Activated CD8-positive, alpha-beta memory T cell treated with anti-CD3 and anti-CD28 coated beads, Interleukin-2, amount 10 ng/mL, durations not matched to agents 7 days and 5 days (primary cell): ENCODE measurements at places on chromosomes 6 and 20. TPM values are rescaled to one million over a fixed set of nuclear protein-coding genes. Genes with fewer than 3 reads are reported as not detected.

GRCh38 chr6:167547751-167548150, 222.9 kb downstream of the TTLL2 start:
- DNase-seq, result no peak
- no peaks in the 10 kb centered on the region for H3K4me1 ChIP-seq
- H3K4me3 ChIP-seq, result no peak overlapping the region
- no peaks in the 10 kb centered on the region for H3K36me3 ChIP-seq
- no peak overlapping the region for H3K27ac ChIP-seq
- no peaks in the 10 kb centered on the region for H3K27me3 ChIP-seq

DNA sequence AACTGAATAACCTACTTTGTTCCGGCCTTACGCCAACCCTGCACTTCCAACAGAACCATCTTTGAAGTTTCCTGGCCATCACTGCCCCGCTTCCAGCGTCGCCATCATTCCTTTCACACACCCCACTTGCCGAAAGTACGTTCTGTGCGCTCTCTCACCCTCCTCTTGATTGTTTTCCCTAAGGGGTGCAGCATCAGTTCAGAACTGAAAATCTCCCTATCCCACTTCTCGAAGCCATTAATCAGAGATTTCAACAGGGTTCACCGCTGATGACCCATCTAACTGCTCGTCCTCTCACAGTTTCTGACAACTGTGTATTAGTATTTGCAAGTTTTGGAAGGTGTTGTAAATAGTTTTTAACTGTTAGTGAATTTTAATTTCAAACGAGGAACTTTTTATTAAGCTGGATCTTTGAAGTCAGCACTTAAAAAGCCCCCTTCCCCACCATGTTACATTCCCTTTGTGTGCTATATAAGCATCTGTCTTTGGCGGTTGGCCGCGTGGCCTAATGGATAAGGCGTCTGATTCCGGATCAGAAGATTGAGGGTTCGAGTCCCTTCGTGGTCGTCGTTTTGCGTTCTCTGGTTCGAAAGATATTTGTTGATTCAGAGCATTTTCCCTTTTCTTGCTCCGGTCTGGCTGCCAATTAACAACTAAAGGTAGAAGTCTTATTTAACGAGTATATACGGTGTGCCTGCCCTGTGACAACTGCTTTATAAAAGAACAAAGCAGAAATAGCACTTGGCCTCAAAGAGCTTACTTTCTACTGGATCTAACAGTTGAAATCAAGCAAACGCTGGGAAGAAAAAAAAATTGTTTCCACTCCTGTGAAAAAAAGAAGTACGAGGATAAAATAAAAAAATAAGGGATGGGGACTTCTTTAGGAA, 42.6 kb downstream of the TRIM27 start:
- H3K36me3 ChIP-seq, result peaks cover 8% of the 10 kb centered on the region
- peaks cover 41% of the 10 kb centered on the region for H3K4me1 ChIP-seq
- peaks cover 34% of the 10 kb centered on the region for H3K27me3 ChIP-seq
- H3K4me3 ChIP-seq, result peak overlapping the region; percentile 68

DNA sequence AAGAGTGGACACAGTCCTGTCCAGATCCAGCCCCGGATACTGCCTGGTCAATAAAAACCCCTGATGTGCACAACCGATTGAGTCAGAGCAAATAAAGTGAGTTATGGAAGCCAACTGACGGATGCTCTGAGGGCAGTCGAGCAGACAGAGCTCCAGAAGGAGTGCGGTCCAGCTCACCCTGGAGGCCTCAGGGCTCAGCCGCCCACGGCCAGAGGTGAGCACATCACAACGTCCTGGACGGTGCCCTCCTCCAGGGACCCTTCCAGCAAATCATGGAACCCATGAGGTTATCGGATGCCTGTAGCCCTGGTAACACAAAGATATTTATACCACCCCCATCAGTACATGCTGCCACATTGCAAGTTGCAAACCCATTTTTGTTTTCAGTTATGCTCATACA, 44.0 kb upstream of the SMOC2 start:
- no peaks in the 10 kb centered on the region for H3K36me3 ChIP-seq
- no peaks in the 10 kb centered on the region for H3K4me1 ChIP-seq
- H3K27me3 ChIP-seq, result no peaks in the 10 kb centered on the region
- H3K27ac ChIP-seq, result no peak overlapping the region

- no peaks in the 10 kb centered on the region for H3K4me1 ChIP-seq
- no peaks in the 10 kb centered on the region for H3K27me3 ChIP-seq
- no peak overlapping the region for H3K4me3 ChIP-seq
- DNase-seq, result no peak
- H3K36me3 ChIP-seq, result no peaks in the 10 kb centered on the region
- H3K27ac ChIP-seq, result no peak overlapping the region
These were observed 1019.4 kb downstream of the EPHA7 start for GRCh38 chr6:92399911-92400310.

- H3K27ac ChIP-seq, result peak overlapping the region; percentile 99
- no peaks in the 10 kb centered on the region for H3K27me3 ChIP-seq
These were observed 44.6 kb downstream of the SYNJ2 start for GRCh38 chr6:158026054-158026900.

GRCh38 chr20:10478205-10478604, 43.1 kb downstream of the SLX4IP start:
- H3K4me3 ChIP-seq, result no peak overlapping the region
- no peak for DNase-seq
- H3K27ac ChIP-seq, result no peak overlapping the region

- H3K4me1 ChIP-seq, result peaks cover 39% of the 10 kb centered on the region
- no peak for DNase-seq
- peaks cover 42% of the 10 kb centered on the region for H3K36me3 ChIP-seq
- H3K4me3 ChIP-seq, result no peak overlapping the region
These were observed 63.0 kb downstream of the PTPN1 start for GRCh38 chr20:50572938-50573777.

DNA sequence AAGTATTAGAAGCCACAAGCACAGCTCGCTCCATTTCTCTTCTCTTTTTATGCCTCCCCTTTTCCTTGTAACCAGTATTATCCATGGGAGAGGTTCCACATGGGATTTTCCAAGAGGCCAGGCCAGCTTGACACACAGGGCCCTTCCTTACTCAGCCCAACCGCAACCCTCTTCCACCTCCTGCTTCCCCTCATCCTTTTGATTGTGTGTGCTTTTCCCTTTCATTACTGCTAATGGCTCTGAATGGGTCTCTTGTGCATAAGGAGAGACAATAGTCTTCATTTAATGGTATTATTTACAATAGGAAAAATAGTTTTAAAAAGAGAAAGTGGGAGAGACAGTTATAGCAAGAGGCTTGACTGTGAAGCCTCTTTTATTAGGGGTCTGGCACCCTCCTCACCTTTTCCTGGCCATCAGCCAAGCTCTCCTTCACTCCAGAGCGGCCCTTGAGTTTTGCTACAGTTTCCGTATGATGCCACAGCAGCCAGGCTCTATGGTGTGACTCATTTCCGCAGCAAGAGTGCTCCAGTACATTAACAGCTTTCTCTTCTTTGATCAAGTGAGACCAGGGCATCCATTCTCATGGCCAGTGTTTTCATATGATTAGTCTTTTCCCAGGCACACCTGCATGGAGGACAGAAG, 579.5 kb downstream of the TFAP2B start:
- no peak overlapping the region for H3K4me3 ChIP-seq
- no peaks in the 10 kb centered on the region for H3K4me1 ChIP-seq
- no peaks in the 10 kb centered on the region for H3K36me3 ChIP-seq
- no peak overlapping the region for H3K27ac ChIP-seq
- no peak for DNase-seq

- H3K27me3 ChIP-seq, result peaks cover 16% of the 10 kb centered on the region
- H3K4me3 ChIP-seq, result no peak overlapping the region
- H3K27ac ChIP-seq, result peak overlapping the region; percentile 41
- H3K4me1 ChIP-seq, result peaks cover 75% of the 10 kb centered on the region
- peaks cover 9% of the 10 kb centered on the region for H3K36me3 ChIP-seq
These were observed 180.4 kb downstream of the ZDHHC14 start for GRCh38 chr6:157561414-157561790.

- H3K27me3 ChIP-seq, result no peaks in the 10 kb centered on the region
- H3K4me3 ChIP-seq, result no peak overlapping the region
- H3K4me1 ChIP-seq, result peaks cover 8% of the 10 kb centered on the region
- no peak for DNase-seq
- no peaks in the 10 kb centered on the region for H3K36me3 ChIP-seq
These were observed 8.8 kb downstream of the SLC17A2 start for GRCh38 chr6:25921525-25922203.

- H3K36me3 ChIP-seq, result peaks cover 3% of the 10 kb centered on the region
- H3K4me1 ChIP-seq, result peaks cover 43% of the 10 kb centered on the region
- DNase-seq, result peak; percentile 89
- peaks cover 17% of the 10 kb centered on the region for H3K27me3 ChIP-seq
These were observed 19.5 kb upstream of the UBE2J1 start for GRCh38 chr6:89371849-89372505.

- DNase-seq, result no peak
- no peak overlapping the region for H3K27ac ChIP-seq
- peaks cover 24% of the 10 kb centered on the region for H3K27me3 ChIP-seq
- H3K4me1 ChIP-seq, result no peaks in the 10 kb centered on the region
- no peak overlapping the region for H3K4me3 ChIP-seq
These were observed 79.4 kb upstream of the UST start for GRCh38 chr6:148667395-148667794.

- H3K4me1 ChIP-seq, result no peaks in the 10 kb centered on the region
- H3K27ac ChIP-seq, result no peak overlapping the region
- H3K4me3 ChIP-seq, result no peak overlapping the region
- no peaks in the 10 kb centered on the region for H3K27me3 ChIP-seq
- H3K36me3 ChIP-seq, result no peaks in the 10 kb centered on the region
These were observed 669.6 kb upstream of the NRSN1 start for GRCh38 chr6:23456396-23456795.

- no peak for DNase-seq
- no peaks in the 10 kb centered on the region for H3K27me3 ChIP-seq
- no peak overlapping the region for H3K27ac ChIP-seq
- H3K4me1 ChIP-seq, result no peaks in the 10 kb centered on the region
- no peak overlapping the region for H3K4me3 ChIP-seq
- no peaks in the 10 kb centered on the region for H3K36me3 ChIP-seq
These were observed 670.2 kb downstream of the RFPL4B start for GRCh38 chr6:113017353-113017752.

GRCh38 chr20:36396847-36397630, 90.9 kb downstream of the DLGAP4 start:
- H3K27me3 ChIP-seq, result peaks cover 25% of the 10 kb centered on the region
- no peak overlapping the region for H3K27ac ChIP-seq
- DNase-seq, result no peak

DNA sequence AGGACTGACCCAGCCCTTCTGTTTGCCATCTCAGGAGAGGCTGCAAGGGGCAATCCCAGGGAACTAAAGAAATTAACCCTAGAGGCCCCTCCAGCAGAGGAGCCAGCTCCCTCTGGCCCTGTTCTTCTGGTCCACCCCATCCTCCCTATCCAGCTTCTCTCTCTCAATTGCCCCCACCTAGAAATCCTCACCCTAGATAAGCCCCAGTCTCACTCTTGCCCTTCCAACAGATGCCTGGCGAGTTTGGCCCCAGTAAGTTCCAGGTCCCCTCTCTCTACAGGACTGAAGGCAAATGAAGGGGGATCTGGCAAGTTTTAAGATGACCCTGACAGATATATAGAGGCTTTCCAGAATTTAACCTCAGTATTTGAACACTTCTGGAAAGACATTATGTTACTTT, 134.0 kb downstream of the THBS2 start:
- no peak overlapping the region for H3K27ac ChIP-seq
- no peaks in the 10 kb centered on the region for H3K4me1 ChIP-seq
- no peaks in the 10 kb centered on the region for H3K36me3 ChIP-seq
- no peak for DNase-seq
- peaks cover 11% of the 10 kb centered on the region for H3K27me3 ChIP-seq

GRCh38 chr6:30888816-30889495, 4.6 kb downstream of the DDR1 start:
- H3K4me1 ChIP-seq, result peaks cover 11% of the 10 kb centered on the region
- no peak overlapping the region for H3K4me3 ChIP-seq
- peaks cover 9% of the 10 kb centered on the region for H3K27me3 ChIP-seq

DNA sequence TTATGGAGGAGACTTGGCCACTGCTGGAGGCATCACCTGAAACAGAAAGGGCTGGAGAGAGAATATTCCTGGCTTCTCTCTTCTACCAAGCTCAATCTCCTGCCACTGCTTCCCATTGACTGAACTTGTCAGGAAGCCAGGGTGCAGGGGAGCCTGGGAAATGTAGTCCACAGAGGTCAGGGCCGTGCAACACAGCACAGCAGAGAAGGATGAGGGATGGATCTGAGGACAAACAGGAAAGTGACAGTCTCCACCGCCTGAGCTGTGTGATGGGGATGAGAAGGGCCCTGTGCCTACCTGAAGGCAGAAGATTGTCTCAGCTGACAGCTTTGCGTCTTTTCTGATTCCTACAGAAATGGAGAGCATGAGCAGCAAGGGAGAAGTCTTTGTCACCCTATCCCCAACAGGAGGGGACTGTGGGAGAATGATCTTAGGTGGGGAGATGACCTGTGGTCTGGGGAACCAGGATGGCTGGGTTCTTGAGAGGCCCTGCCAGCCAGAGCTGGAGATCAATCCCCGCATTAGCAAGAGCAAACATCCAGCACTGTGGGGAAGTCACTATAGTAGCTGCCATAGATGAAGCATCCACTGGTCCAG, 114.2 kb downstream of the SNX5 start:
- H3K36me3 ChIP-seq, result no peaks in the 10 kb centered on the region
- H3K4me3 ChIP-seq, result no peak overlapping the region
- no peak for DNase-seq
- no peak overlapping the region for H3K27ac ChIP-seq

GRCh38 chr6:144343701-144344428, 58.7 kb downstream of the UTRN start:
- DNase-seq, result peak; percentile 65
- H3K36me3 ChIP-seq, result peaks cover 25% of the 10 kb centered on the region
- peaks cover 61% of the 10 kb centered on the region for H3K4me1 ChIP-seq
- H3K4me3 ChIP-seq, result peak overlapping the region; percentile 97
- no peaks in the 10 kb centered on the region for H3K27me3 ChIP-seq

DNA sequence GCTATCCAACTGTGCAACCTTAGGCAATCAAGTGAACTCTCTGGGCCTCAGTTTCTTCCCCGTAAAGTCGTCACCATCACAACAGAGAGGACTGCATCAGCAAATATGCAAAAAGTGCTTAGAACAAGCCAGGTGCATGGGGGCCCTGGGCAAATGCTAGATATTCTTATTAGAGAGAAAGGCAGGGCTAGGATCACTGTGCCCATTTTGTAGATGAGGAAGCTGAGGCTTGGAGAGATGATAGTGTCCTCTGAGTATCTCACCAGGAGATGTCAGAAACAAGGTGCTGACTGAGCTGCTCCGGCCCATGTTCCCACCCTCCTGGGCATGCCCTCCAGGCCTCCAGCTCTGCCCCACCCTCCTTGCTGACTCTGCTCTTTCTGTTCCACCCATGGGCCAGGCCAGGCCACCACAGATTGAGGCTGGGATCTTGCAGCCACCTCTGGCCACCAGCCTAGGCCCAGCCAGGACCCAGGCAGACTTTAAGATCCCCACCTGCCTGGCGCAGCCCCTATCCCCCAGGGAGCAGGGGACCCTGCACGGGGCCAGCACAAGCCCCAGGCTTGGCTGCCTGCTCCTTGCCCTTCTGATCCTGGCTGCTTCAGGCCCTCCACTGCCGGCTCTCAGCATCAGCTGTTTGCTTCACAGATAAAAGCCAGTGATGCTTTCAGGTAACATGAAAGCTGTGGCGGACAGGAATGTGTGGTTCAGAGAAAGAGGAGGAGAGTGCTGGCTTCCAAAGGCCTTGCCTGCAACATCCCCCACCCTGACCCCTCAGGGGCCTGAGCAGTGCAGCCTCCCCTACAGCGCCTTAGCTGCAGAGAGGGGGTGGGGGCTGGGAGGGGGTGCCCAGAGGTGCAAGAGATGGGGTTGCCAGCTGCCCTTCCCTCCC, 47.6 kb downstream of the GRM4 start:
- DNase-seq, result no peak
- no peak overlapping the region for H3K4me3 ChIP-seq
- peaks cover 43% of the 10 kb centered on the region for H3K27me3 ChIP-seq
- peaks cover 9% of the 10 kb centered on the region for H3K4me1 ChIP-seq

The MAP7 gene
- total RNA-seq, result 0.59 TPM

The RGS17 gene
- total RNA-seq, result not detected

The IFT52 gene
- total RNA-seq, result 15.9 TPM

The FUT9 gene
- not detected for total RNA-seq

The CCN5 gene
- total RNA-seq, result not detected

The IL22RA2 gene
- not detected for total RNA-seq

The FNDC11 gene
- total RNA-seq, result 0.35 TPM

The VSX1 gene
- total RNA-seq, result not detected
